A549 treated with CpdA at 1 μM for 4 hours (cell line): ENCODE measurements at places on chromosomes 12 and 14. TPM values are rescaled to one million over a fixed set of nuclear protein-coding genes. Genes with fewer than 3 reads are reported as not detected.

MIPOL1 gene
- total RNA-seq, result 1.4 to 3.4 TPM (median 3.0 TPM) in 5 replicates

KRT71 gene
- not detected in 5 replicates for total RNA-seq

NPAS3 gene
- not detected in 5 replicates for total RNA-seq

A2ML1 gene
- not detected in 5 replicates for total RNA-seq

TMCC3 gene
- 0.99 to 1.3 TPM (median 1.1 TPM) in 5 replicates for total RNA-seq

CLEC4A gene
- 0.10 TPM in 1 of 5 replicates, not detected in the others for total RNA-seq

ADCY6 gene
- 11.0 to 17.3 TPM (median 14.5 TPM) in 5 replicates for total RNA-seq

FAIM2 gene
- 0.06 to 0.14 TPM in 2 of 5 replicates, not detected in the others for total RNA-seq

FBRSL1 gene
- total RNA-seq, result 60.7 to 85.8 TPM (median 75.6 TPM) in 5 replicates

PRB2 gene
- total RNA-seq, result not detected in 5 replicates

NOVA1 gene
- total RNA-seq, result 4.9 to 6.4 TPM (median 5.7 TPM) in 5 replicates

TBC1D30 gene
- 1.8 to 2.5 TPM (median 2.0 TPM) in 5 replicates for total RNA-seq

ACSS3 gene
- total RNA-seq, result 0.01 TPM in 1 of 5 replicates, not detected in the others

TTC5 gene
- total RNA-seq, result 18.1 to 29.1 TPM (median 20.6 TPM) in 5 replicates

SPIC gene
- not detected in 5 replicates for total RNA-seq

ASCL1 gene
- total RNA-seq, result 0.05 to 0.08 TPM in 2 of 5 replicates, not detected in the others

CRIP1 gene
- 1,651 to 1,885 TPM (median 1,685 TPM) in 5 replicates for total RNA-seq

GDF11 gene
- 2.3 to 5.8 TPM (median 4.8 TPM) in 5 replicates for total RNA-seq

MGP gene
- total RNA-seq, result 0.06 TPM in 1 of 5 replicates, not detected in the others

CDK2 gene
- 48.9 to 59.9 TPM (median 56.5 TPM) in 5 replicates for total RNA-seq

PROX2 gene
- total RNA-seq, result not detected in 5 replicates

RASSF8 gene
- total RNA-seq, result 6.0 to 13.0 TPM (median 8.9 TPM) in 5 replicates

RNASE7 gene
- not detected in 5 replicates for total RNA-seq

IL31 gene
- not detected in 5 replicates for total RNA-seq

PIP4P1 gene
- 30.6 to 38.5 TPM (median 35.8 TPM) in 5 replicates for total RNA-seq

LALBA gene
- not detected in 5 replicates for total RNA-seq

FNTB gene
- 23.2 to 25.8 TPM (median 24.4 TPM) in 5 replicates for total RNA-seq

CD163L1 gene
- 0.26 to 0.93 TPM (median 0.49 TPM) in 5 replicates for total RNA-seq

MGAT4C gene
- total RNA-seq, result 0.03 to 0.09 TPM (median 0.05 TPM) in 3 of 5 replicates, not detected in the others

PIWIL1 gene
- not detected in 5 replicates for total RNA-seq

LARP4 gene
- total RNA-seq, result 33.6 to 52.1 TPM (median 38.9 TPM) in 5 replicates

KCNH3 gene
- 2.4 to 3.0 TPM (median 2.9 TPM) in 5 replicates for total RNA-seq

FGF23 gene
- total RNA-seq, result not detected in 5 replicates

KIAA0586 gene
- total RNA-seq, result 9.8 to 11.0 TPM (median 10.1 TPM) in 5 replicates

EEA1 gene
- total RNA-seq, result 3.8 to 10.0 TPM (median 5.3 TPM) in 5 replicates

TBPL2 gene
- not detected in 5 replicates for total RNA-seq

ZC2HC1C gene
- total RNA-seq, result 2.2 to 3.1 TPM (median 2.8 TPM) in 5 replicates

GPR137C gene
- 0.07 to 0.15 TPM (median 0.11 TPM) in 4 of 5 replicates, not detected in the other for total RNA-seq

SERPINA12 gene
- not detected in 5 replicates for total RNA-seq

TMPRSS12 gene
- not detected in 5 replicates for total RNA-seq

BEST3 gene
- 0.59 to 1.8 TPM (median 1.1 TPM) in 5 replicates for total RNA-seq

PDZRN4 gene
- total RNA-seq, result not detected in 5 replicates

GRIN2B gene
- total RNA-seq, result 3.8 to 4.9 TPM (median 4.6 TPM) in 5 replicates

KRT78 gene
- 0.06 TPM in 1 of 5 replicates, not detected in the others for total RNA-seq
